Hepatocyte (in vitro differentiated cells): ENCODE measurements at places on chromosomes 4 and X.

DNA sequence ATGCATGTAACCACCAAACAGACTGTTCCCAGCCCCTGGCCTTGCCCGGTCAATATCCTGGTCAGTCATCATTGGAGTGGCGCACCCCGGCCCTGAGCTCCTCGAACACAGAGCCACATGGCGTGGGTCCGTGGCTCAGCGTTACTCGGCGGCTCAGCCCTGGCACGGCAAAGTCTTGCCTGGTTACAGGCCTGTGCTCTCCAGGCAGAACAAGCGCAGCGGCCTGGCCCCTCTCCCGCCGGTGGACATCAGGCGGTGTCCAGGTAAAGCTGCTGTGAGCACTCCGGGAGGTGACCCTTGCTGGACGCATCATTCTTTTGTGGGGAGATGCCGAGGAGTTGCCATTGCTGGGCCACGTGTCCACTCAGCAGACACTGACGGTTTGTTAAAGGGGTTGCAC lies 6.1 kb upstream of the UVSSA start:
- no peak for DNase-seq

GRCh38 chr4:29770627-29771026 lies 949.5 kb upstream of the PCDH7 start:
- DNase-seq = no peak

- DNase-seq = no peak
These were observed 71.6 kb downstream of the ADAM29 start for GRCh38 chr4:174989791-174990190.

DNA sequence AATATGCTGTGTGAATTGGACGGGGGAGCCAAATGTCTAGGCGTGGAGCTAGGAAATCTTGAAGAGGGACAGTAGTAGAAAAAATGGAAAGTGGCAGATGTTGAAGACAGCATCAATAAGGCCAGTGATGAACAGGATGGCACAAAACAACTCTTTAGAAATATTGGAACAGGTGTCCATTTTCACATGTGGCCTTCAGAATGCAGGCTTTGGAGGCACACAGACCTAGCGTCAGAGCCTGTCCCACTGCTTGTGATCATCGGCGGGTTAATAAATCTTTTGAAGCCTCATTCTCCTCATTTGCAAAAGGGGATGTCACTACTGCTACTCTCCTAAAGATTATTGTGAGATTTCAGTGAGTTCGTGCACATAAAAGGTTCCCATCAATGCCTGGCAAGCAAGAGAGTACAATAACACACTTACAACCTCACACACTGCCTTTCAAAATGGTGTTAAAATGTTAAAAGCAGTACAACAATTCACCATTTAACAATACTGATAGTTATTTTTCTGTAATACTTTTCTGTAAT lies 2.4 kb downstream of the PDLIM3 start:
- DNase-seq = no peak

DNA sequence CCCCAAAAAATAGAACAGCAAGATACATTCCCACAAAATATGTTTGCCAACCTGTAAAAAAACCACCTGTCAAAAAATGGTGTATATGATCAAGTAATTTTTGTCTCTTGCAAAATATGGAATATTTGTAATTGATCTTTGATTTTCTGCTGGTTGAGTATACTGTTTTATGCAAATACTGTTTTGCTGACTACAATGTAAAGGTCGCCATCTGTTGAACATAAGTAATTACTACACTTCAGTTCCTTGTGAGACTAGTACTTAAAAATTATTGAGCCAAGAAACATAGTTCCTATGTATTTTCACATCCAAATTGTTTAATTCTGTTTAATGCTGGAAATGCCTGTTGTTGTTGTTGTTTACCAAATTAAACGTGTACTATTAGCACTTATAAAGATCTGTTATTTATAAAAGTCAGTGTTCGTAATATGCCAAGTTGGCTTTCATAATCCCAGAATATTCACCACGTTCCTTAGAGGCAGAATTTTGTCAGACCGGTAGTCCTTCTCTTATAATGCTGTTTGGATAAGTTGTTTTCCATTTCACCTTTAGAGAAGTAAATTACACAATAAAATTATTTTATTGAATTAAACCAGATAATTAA lies 144.2 kb downstream of the PDLIM5 start:
- peak; percentile 55 for DNase-seq
